Foreskin fibroblast (primary cell): ENCODE measurements at places on chromosomes 1 and 21.

DNA sequence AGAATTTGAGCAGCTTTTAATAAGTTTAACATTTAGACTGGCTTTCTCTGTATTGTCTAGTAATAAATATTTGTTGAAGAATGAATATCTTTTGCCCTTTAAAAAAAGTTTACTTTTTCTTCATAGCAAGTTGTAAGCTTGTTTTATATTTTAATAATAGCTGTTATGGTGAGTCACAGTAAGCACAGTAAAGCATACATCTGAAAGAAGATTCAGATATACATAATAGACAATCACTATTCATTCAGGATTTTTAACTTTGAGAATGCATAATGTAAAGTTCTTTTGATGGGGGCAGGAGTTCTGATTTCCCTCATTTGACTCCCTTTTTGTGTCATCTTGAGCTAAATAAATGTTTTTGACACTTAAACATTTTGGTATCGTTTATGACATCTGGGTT, 66.0 kb downstream of the ZMYM4 start:
- DNase-seq, result no peak

DNA sequence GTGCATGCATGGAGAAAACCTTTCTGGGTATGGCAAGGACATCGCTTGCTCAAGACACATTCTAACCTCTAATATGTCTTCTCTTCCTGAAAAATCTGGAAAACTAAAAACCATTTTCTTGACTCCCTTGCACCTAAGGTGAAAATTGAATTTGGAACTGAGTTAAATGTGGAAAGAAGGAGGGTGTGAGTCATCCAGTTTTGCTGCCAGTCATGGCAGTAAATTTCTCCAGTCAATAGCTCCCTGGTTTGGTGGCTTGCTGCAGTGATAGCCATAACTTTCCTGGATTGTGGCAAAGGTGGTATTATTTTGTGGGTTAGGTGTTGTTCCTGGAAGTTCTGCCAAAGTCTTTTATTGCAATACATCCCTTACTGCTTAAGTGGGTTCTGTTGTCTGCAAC, 2.5 kb downstream of the ZCCHC17 start:
- peak; percentile 21 for DNase-seq

GRCh38 chr1:117038236-117038635, 21.9 kb upstream of the TTF2 start:
- no peak for DNase-seq

DNA sequence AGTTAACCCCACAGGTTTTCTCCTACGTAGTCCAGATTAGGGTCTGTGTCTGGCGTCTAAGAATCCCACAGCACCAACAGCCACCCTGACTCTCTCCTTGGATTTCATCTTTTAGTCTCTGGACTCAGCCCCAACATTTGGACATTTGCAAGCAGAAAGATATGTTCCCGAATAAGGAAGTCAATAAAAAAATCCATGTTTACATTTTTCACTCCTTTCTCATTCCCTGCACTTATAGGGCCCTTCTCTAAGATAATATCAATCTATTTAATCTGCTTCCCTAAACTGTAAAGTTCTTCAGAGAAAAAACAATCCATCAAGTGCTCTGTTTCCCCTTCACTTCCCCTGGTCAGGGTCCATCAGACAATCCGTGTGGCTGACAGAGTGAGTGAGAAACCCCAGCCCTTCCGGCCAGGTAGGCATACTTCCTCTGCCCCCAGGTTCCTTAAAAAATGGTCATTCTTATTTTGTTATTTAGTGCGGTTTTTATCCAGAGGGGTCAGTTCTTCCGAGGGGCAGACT, 105.9 kb upstream of the CDC42BPA start:
- no peak for DNase-seq

- DNase-seq, result peak; percentile 71
These were observed 369.5 kb upstream of the LYPLAL1 start for GRCh38 chr1:218804014-218804785.

DNA sequence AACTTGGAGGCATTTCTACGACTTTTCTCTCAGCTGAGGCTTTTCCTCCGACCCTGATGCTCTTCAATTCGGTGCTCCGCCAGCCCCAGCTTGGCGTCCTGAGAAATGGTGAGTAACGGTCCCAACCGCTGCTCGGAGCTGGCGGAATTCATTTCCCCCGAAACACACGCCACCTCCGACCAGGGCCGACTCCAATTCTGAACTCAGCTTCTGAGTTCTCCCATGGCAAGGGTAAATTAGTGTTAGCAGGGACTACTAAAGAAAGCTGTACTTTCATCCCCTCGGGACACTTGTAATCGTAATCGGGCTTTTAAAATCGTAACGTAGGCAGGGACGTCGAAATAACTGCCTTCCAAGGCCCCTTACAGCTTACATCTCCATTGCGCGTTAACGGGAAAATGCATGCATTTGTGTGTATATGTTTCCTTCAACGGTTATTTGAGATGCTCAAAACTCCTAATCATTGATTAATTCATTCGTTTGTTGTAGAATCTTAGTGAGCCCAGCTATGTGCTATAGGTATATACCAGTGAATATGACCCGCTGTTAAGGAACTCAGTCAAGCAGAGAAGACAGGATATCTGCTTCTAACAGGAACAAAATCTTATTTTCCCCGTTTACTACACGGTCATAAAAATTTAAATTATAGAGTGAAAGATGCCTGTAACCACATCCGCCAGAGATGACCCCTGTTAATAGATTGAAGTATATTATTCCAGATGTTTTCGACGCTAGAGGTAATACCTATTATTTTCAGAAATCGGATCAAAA, 472 bp downstream of the DTL start:
- no peak for DNase-seq

GRCh38 chr1:3807769-3808168, 11.5 kb upstream of the LRRC47 start:
- DNase-seq, result no peak

- DNase-seq, result no peak
These were observed 85.3 kb downstream of the MAP3K21 start for GRCh38 chr1:233412812-233413211.

DNA sequence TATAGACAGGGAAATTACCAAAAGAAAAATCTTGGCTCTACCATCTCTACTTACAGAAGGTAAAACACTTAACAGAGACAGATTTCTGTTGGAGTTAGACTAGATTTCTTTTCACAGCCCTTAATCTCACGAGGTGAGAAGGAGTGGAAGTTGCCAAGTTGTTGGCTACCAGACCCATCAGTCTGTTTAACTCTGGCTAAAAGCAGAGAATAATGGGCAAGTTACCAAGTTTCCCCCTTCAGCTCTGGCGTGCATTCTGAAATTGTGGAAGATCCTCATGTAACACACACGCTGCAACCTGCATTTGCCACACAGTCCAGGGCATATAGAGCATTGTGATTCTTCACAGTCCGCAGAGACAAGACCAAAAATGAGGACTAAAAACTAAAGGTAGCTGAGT, 49.3 kb downstream of the STX6 start:
- no peak for DNase-seq

GRCh38 chr1:11355559-11356475, 82.8 kb downstream of the UBIAD1 start:
- no peak for DNase-seq

DNA sequence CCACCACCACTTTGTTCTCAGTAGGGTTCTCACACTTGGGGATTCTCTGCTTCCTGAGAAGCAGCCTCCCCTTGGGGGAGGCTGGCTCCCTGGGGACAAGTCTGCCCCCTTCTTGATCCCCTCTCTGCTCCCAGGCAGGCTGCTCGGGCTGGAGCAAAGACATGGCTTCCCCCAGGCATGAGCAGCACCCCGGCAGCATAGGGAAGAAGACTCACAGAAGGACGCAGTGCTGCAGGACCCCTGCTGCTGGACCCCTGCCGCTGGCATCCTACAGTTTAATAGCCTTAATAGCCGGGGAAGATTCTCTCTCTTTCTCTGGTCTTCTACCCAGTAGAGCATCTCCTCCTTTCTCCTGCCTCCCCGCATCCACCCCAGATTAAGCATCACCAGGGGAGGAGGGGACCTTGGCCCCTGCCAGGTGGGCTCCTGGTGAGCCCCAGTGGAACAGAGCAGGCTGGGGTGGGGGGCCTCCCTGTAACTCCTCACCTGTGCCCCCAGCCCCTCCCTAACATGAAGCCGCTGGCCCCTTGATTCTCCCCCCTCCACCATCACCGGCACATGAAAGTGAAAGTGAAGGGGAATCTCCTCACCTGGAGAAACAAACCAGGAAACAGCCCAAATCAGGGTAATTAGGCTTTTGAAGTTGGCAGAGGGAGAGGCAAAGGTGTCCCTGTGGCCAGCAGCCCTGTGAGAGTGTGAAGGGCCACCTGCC, 2.5 kb downstream of the WNT3A start:
- no peak for DNase-seq

DNA sequence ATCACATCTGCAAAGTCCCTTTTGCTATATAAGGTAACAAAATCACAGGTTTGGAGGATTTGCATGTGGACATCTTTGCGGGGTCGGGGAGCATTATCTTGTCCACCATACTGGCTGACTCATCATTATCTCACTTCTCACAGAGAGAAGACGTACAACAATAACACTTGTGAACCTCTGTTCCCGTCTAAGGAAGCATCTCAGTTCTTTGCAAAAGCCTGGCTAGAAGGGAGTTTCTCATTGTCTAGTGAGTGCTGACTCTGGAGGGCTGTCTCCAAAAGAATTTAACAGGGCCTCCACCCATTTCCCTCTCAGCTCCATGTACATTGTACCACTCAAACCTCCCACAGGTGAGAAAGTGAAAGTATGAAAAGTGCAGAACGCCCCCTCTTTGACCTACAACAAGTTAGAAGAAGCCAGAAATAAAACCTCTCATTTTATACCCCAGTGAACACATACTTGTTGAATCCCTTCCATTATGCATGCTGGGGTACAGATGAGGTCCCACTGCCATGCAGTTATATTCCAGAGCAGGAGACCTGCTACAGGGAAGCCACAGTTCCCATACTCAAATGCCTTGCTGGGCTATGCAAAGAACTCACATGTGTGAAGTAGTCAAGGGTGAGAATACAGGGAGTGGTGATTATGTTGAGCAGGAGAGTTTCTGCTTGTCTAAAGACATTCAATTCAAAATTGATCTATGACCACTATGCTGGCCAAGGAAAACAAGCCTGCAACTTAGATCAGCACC, 121.7 kb upstream of the PRDX6 start:
- no peak for DNase-seq

DNA sequence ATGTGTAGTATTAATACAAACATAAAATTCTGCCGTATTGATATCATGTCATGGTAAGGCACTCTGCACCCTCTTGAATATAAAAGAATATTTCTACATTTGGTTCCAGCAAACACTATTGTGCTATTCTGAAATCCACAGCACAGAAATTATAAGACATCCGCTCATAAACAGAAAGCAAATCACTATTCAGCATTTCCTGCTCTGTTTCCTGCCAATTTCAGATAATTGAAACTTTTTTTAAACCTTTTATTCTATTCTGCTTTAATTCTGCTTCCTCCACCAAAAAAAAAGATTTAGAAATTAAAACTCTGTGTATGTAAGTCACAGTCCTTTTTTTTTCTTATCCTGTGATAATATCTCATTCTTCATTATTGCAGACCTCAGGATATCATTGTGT, 39.6 kb upstream of the PLEKHO1 start:
- DNase-seq, result no peak

- DNase-seq, result peak; percentile 60
These were observed 35.7 kb upstream of the MTR start for GRCh38 chr1:236759252-236759859.

- no peak for DNase-seq
These were observed 14.6 kb upstream of the HLCS start for GRCh38 chr21:36981049-36981391.

GRCh38 chr1:220031287-220031686, 15.0 kb downstream of the EPRS1 start:
- DNase-seq, result no peak

- no peak for DNase-seq
These were observed 14.0 kb upstream of the L1TD1 start for GRCh38 chr1:62180639-62181038.

DNA sequence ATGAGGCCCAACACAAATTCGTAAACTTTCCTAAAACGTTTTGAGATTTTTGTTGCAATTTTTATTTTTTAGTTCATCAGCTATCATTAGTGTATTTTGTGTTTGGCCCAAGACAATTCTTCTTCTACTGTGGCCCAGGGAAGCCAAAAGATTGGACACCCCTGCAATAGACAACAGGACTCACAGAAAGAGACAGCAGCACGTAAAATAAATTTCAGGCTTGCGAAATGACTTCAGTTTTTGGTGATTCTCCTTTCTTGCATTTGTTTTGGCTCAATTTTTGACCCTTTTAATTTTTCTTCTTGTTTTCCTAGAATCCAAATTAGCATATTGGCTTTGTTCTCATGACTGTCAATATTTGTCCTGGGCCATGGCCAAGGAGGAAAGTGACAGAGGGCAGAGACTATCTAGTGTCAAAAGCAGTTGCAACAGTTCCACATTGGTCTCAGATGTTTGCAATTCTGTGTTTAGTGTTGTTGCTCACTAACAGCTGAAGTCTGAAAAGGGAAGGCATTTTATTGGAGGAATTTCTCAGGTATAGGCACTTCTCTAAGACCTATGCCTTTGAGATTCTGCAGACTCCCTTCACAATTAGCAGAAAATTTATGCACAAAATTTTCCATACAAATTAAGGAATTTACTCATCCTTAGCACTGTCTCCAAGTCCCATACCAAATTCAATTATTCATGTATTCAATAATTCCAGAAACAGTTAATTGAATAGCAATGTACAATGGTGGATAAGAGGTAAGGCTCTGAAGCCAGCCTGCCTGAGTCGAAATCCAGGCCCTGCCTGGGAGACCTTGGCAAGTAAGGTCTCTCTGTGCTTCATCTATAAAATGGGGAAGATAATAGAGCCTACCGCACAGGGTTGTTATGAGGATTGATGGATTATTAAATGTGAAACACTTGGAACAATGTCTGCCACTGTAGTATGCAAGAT, 160.9 kb upstream of the IVNS1ABP start:
- DNase-seq, result no peak

DNA sequence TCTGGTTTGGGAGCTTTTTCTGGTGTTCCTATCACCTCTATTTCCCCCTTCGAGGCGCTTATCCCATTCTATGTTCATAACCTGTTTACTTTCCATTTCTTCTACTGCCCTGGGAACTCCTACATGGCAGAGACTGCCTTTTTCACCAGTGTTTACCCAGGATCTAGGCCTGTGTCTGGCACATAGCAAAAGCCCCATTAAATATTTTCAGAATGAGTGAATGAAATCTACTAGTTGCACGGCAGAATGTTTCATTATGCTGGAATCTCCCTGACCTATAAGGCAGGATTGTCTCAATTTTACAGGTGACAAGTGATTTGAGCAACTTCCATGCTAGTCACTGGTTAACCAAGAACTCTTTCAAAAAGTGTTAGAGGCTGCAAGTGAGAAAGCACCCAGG, 70.1 kb downstream of the PGM1 start:
- DNase-seq, result no peak
